Mesothelial cell of epicardium (in vitro differentiated cells): ENCODE measurements at places on chromosomes 1 and 21. TPM values are rescaled to one million over a fixed set of nuclear protein-coding genes. Genes with fewer than 3 reads are reported as not detected.

DNA sequence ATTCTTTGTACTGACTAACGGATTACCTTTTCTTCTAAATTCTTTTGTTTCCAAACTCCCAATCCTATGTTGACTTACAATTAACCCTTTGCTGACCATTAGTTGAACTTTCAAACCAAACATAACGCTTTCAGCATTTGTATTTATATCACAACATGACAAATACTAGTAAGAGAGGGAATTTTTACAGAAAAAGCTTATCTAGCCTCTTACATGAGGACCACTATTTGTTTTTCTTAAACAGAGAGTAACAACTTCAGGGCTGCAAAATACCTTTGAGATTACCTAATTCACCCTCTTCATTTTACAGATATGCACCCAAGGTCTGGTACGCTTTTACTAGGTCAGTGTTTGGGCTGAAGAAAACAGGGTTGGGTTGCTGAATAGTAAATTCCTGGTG, 45.0 kb upstream of the CXADR start:
- no peaks in the 10 kb centered on the region for H3K36me3 ChIP-seq
- H3K4me1 ChIP-seq = peaks cover 23% of the 10 kb centered on the region
- peak overlapping the region; percentile 64 for H3K4me3 ChIP-seq
- no peaks in the 10 kb centered on the region for H3K27me3 ChIP-seq
- no peak for DNase-seq
- H3K27ac ChIP-seq = peak overlapping the region; percentile 88

- H3K27me3 ChIP-seq = peaks cover 35% of the 10 kb centered on the region
- no peaks in the 10 kb centered on the region for H3K36me3 ChIP-seq
- no peak overlapping the region for H3K27ac ChIP-seq
- H3K4me3 ChIP-seq = peak overlapping the region; percentile 6
- peaks cover 14% of the 10 kb centered on the region for H3K4me1 ChIP-seq
Measured at GRCh38 chr1:27357281-27358037, 9.3 kb downstream of the MAP3K6 start.

DNA sequence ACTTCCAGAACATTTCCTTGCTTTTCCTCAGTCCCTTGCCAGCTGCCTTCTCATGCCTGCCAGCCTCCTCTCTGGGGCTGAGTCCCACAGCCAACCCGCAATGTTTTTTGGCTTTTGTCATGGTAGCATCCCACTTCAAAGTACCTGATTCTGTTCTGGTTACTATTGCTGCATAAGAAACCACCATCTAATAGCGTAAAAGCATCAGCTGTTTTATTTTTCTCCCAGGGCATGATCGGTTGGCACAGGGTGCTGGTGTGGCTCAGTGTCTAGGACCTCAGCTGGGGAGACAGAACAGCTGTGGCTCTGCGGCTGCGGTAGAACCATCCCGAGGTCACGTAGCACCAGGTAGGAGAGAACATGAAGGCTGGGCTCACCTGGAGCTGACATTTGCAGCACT, 8.9 kb upstream of the PRMT2 start:
- H3K27me3 ChIP-seq = peaks cover 8% of the 10 kb centered on the region
- DNase-seq = no peak
- no peaks in the 10 kb centered on the region for H3K4me1 ChIP-seq
- no peaks in the 10 kb centered on the region for H3K36me3 ChIP-seq
- no peak overlapping the region for H3K27ac ChIP-seq
- no peak overlapping the region for H3K4me3 ChIP-seq

DNA sequence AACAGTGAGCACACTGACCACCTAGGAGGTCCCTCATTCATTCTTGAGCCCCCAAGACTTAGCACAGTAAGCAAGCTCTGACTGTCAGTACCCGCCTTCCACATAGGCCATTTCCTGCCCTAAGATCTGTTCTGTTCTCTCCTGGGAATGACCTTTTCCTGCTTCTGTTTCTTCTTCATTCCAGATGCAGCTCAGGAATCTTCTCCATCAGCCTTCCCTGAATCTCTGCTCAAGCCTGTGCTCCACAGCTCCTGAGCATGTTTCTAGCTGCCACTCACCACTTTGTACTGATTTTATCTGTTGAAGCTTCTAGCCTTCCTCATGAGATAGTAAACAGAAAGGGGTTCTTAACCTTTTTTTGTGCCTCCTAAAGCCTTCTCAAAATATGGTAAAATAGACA, 56.6 kb downstream of the ZNF281 start:
- no peak for DNase-seq
- H3K36me3 ChIP-seq = no peaks in the 10 kb centered on the region
- H3K4me1 ChIP-seq = peaks cover 18% of the 10 kb centered on the region
- no peaks in the 10 kb centered on the region for H3K27me3 ChIP-seq
- H3K4me3 ChIP-seq = no peak overlapping the region

GRCh38 chr1:28272215-28272852, 13.0 kb downstream of the SESN2 start:
- no peak for DNase-seq
- H3K27ac ChIP-seq = no peak overlapping the region
- H3K4me1 ChIP-seq = no peaks in the 10 kb centered on the region
- H3K4me3 ChIP-seq = no peak overlapping the region
- no peaks in the 10 kb centered on the region for H3K27me3 ChIP-seq

DNA sequence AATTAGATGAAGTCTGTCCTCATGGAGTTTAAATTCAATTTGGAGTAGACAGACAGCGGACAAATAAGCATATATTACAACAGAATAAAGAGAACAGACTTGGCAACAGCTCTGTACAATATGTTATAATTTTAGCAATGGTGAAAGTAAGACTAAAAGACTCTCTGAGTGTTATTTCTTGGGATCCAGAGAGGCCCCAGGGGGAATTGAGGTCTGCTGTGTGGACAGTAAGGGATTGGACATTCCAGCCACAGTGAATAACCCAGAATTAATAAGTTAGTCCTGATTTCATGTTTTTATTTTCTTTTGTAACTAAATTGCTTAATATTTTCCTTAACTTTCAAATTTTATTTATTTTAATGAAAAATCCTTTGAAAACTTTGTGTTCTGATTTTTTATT, 101.7 kb downstream of the PATJ start:
- peaks cover 8% of the 10 kb centered on the region for H3K36me3 ChIP-seq
- no peaks in the 10 kb centered on the region for H3K27me3 ChIP-seq
- H3K4me3 ChIP-seq = no peak overlapping the region

DNA sequence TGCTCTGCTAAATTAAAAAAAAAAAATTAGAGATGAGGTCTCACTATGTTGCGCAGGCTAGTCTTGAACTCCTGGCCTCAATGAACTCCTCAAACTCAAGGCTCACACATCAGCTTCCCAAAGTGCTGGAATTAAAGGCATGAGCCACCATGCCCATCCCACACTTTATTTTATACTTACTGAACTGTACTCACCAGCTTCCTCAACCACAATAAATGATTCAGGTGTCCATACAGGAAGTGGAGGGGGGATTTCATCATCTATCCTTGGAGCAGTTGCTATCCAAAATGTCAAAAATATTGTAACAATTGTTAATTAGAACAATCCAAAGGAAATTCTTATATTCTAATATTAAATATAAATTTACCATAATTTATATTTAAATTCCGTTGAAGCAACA, 22.4 kb upstream of the RSBN1 start:
- no peaks in the 10 kb centered on the region for H3K36me3 ChIP-seq
- H3K27me3 ChIP-seq = peaks cover 17% of the 10 kb centered on the region
- H3K27ac ChIP-seq = no peak overlapping the region
- no peak for DNase-seq
- H3K4me1 ChIP-seq = peaks cover 5% of the 10 kb centered on the region

CELA3B gene
- not detected in 3 replicates for total RNA-seq

LRRC71 gene
- total RNA-seq = 0.11 to 0.34 TPM (median 0.13 TPM) in 3 replicates

LYPD8 gene
- not detected in 3 replicates for total RNA-seq
